ENCODE measurements at places on chromosomes 7 and 10.

- DNase-seq = no peak
These were observed 1019.4 kb downstream of the TYW1 start for GRCh38 chr7:68015978-68016532.

DNA sequence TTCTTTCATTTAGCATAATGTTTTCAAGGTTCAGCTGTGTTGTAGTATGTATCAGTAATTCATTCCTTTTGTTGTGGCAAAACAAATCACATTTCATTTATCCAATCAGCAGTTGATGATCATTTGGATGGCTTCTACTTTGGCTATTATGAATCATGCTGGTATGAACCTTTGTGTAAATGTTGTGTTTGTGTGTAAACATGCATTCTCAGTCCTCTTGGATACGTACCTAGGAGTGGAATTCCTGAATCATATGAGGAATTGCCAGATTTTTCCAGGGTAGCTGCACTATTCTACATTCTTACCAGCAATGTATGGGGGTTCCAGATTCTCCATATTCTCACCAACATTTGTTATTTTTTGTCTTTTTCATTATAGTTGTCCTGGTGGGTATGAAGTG, 578.5 kb upstream of the MKI67 start:
- DNase-seq = no peak

- DNase-seq = no peak
These were observed 32.3 kb downstream of the YKT6 start for GRCh38 chr7:44232901-44233715.

DNA sequence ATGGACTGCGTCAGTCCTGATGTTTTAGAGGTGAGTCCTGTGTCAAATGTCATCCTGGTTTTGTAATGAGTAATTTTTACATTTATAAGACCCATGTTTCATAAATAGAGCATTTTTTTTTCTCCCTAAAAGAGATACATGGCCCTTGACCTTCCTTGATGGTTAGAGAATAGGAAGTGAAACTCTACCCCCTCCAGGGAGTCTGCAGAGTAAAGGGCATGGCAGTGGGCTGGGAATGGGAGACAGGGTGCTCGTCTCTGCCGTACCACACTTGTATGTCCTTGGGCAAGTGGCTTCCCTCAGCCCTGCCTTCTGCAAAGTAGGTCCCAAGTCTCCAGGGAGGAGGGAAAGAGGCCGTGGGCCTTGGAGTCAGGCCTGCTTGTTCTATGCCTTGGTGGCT, 63.9 kb downstream of the WDFY4 start:
- DNase-seq = no peak

- DNase-seq = no peak
These were observed 21.5 kb downstream of the CLDN12 start for GRCh38 chr7:90424720-90425119.

DNA sequence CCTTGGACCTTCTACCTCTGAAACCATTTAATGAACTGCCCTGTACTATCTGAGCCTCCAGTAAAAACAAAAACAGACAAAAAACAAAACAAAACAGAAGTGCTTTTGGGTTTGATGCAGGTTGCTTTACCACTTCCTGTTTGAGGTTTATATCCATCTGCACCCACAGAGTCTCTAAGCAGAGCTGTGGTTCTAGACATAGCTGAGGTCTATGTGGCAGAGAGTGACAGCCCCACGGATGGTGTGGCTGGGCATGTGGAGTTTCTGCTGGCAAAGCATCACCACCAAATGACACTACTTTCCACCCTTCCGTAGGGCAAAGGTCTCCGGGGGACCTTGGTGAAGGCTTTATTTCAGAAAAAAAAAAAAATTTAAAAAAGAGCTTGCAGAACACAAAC, 754.2 kb downstream of the GRID1 start:
- peak; percentile 38 for DNase-seq

GRCh38 chr7:131265227-131265626, 62.4 kb upstream of the MKLN1 start:
- DNase-seq = no peak

DNA sequence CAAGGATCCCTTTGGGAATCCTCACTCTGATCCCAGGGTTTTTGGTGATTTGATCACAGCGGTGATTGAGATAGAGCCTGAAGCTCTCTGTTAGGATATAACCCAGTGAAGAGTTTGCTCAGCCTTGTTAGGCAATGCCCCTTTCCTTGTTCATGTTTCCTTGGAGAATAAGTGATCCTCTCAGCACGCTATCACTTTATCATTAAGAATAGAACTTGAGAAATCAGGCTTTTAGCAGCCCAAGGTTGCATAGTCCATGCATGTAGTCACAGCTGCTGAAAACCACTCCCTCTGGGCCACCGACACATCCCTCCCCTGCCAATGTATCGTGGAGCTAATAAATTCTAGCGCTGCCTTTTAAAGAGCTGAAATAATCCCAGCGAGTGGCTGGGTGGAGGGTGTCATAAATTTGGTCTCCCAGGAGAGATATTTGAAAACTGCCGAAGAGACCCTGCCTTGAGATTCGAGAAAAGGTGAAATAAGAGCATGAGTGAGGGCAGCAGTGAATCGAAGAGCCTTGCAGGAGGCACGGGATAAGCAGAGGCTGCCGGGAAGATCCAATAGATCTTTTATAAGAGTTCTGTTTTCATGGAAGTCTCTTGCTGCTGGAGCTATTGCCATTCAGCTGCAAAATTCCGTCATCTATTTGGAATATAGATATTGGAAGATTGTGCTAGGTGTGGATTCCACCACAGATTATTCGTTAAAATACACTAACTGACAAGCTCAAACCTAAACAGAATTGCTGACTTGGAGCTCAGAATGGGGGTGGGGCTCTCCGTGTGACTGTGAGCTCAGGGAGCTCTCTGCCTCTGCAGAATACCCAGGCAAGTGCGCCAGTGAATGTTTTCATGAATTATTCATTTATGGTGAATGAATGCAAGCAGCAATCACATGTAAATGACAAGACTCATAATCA, 249.8 kb downstream of the TRIL start:
- DNase-seq = no peak

GRCh38 chr7:46054272-46054671, 133.2 kb upstream of the IGFBP3 start:
- DNase-seq = no peak

- no peak for DNase-seq
These were observed 20.5 kb downstream of the GPER1 start for GRCh38 chr7:1108264-1108920.

DNA sequence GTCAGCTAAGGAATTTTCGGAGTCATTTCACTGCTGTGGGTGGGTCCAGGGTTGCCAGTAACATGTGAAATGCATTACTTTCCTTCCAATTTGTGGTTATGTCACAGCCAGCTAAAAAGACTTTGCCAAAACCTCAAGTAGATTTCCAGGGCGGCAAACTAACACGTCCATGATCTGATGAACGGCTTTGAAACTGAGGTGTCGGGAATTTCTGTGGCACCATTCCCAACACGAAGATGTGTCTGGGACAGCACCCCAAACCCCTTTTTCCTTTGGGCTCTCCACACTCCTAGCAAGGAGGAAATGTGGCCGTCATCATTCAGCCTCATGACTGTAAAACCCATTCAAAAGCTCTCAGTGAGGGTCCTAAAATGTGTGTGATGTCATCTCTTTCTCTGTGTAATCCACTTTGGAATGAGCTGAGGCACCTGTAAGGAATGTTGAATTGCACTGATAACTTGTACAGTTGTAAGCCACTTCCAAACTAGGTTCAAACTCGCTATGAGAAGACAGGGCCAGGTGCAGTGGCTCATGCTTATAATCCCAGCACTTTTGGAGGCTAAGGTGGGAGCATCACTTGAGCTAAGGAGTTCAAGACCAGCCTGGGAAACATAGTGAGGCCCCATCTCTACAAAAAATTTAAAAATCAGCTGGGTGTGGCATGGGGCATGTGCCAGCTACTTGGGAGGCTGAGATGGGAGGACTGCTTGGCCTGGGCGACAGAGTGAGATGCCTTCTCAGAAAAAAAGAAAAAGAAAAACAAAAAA, 146.1 kb upstream of the FRMD4A start:
- no peak for DNase-seq

DNA sequence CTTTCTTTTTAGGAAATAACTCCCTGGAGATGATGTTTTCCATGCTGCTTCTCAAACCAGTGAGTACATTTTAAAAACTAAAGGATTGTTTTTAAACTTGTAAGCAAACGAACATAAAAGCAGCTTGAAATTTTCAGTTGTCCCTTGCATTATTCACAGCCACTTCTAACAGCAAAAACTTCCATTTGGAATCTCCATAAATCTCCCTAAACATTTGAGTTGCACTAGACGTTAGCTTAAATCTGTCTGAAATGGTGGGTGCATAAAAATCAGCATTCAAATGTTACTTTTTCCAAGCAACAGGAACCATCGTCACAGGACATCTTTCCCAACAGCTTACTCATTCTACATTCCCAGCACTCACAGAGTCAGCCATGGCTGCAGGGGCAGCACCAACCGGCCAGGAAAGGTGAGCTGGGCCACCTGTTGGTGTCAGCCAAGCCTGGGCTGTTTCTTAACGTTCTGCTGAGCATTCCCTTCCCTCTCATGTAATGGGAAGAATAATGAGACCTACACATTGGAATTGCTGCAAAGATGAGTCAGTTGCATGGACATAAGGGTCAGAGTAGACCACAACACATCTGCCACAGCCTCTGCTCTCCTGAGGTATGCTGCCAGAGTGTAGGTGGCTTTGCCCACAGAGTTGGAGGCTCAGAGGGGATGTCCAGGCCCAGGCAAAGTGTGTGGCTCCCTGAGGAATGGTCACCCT, 163.2 kb downstream of the TNS3 start:
- DNase-seq = no peak

GRCh38 chr7:15396210-15397158, 165.3 kb downstream of the AGMO start:
- DNase-seq = no peak

GRCh38 chr10:114723991-114724715, 66.1 kb upstream of the ABLIM1 start:
- DNase-seq = no peak

DNA sequence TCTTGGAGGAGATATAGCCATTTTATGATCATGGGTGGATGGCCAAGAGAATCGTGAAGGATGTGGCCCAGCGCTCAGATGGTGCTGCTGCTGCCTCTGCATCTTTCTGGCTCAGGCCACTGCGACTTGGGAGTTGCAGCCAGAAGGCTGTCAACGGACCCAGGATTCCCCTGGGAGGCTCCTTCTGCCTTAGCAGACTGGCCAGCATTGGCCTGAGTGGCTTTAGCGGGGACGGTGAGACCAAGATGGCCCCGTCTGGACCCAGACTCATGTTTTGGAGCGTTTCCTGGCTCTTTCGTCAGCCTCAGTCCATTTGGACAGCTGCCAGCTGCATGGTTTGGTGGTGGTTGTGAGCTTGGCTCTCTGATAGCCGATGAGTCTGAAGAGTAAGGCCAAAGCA, 97.2 kb downstream of the GALNT17 start:
- no peak for DNase-seq

GRCh38 chr7:124257638-124258308, 224.9 kb upstream of the TMEM229A start:
- DNase-seq = no peak

- DNase-seq = no peak
These were observed 124.2 kb downstream of the ARHGAP12 start for GRCh38 chr10:31804352-31804810.

Measured in effector memory CD8-positive, alpha-beta T cell (primary cell).